ENCODE measurements at places on chromosomes 2 and 18. TPM values are rescaled to one million over a fixed set of nuclear protein-coding genes. Genes with fewer than 3 reads are reported as not detected.

The HAAO gene
- total RNA-seq = 1.2 TPM

The PTPRM gene
- total RNA-seq = 103 TPM

The EMILIN1 gene
- 0.69 TPM for total RNA-seq

The BMP10 gene
- not detected for total RNA-seq

- DNase-seq = no peak
These were observed 131.3 kb downstream of the CCBE1 start for GRCh38 chr18:59565957-59566356.

DNA sequence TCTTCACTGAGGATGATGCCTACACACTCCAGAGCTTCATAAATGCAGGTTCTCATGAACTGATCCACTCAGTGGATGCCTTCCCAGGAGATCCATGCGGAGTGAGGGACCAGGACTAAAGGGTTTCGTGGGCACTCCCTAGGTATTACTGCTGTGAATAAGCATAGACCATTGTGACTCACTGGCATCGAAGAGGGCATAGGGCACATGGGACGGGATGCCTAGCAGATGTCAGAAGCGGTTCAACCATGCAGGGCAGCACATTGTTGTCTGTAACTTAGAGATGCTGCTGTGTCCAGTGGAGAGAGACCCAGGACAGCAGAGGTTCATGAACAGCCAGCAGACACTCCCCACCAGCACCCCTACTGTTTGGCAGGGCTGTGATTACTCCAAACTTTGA lies 17.2 kb downstream of the GKN2 start:
- peak; percentile 40 for DNase-seq

DNA sequence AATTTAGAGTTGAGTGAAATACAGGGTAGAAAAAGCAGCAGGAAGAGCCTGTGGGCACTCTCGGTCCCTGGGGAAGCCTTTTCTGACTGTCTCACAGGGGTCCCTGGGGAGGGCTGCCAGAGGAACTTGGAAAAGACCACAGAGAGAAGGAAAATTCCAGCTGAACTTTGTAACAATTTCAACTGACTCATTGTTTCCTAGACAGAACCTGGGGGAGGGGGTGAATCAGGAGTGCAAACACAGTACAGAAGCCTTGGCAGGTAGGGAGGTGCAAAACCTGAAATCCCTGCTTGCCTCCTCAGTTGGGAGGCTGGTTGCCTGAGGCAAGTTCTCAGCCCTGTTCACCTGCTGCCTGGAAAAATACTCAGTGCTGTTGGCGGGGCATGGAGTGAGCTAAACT lies 106.8 kb downstream of the GRB14 start:
- peak; percentile 84 for DNase-seq

DNA sequence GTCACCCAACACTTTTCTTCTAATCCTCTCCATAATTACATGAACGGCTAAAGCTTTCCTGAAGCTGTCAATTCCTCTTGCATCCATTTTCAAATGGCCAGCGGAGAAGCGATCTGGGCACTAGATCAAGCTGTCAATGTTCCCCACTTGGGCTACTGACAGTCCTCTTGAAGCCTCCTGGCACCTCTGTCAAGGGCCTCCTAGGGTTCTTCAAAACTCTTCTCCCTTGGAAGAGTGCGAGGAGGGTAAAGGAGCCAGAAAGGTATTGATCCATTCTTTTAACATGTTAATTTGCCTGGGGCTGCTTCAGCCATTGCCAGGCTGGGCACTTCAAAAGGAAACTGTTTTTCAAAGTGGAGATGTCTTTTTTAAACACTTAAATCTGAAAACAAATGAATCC lies 19.8 kb downstream of the EPHA4 start:
- DNase-seq = no peak

GRCh38 chr18:78998371-78999071 lies 18.9 kb downstream of the SALL3 start:
- no peak for DNase-seq

- DNase-seq = peak; percentile 92
These were observed 58.6 kb upstream of the DOCK10 start for GRCh38 chr2:225100856-225101294.

DNA sequence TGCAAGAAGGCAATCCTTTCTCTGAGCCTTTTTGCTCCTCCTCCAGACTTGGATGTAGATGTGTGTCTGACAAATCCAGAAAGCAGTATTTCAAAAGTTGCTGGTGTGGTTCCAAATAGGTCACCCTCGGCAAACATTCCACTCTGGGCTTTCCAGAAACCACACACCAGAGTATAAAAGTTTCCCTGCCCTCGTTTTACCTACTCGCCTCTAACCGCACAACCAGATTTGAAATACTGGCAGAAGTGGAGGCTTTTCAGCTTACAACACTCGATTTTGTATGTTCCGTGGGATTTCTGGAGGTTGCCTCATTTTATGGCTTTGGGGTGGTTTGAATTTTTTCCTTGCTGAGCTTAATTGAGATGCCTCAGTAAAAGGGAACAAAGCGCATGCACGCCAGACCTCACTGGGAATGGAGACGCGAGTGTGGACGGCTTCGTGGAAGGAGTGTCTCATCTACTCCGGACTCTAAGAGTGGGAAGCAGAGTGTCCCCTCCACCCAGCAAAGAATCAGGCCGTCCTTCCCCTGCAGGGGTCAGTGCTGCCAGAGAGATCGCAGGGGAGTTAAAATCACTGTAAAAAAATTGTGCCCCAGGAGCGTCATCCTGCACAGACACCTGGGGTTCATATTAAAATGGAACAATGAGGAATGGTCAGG lies 44.0 kb upstream of the RPL31 start:
- peak; percentile 38 for DNase-seq

Data from renal cortical epithelial cell (primary cell).